Ecto neural progenitor cell (in vitro differentiated cells): ENCODE measurements at places on chromosomes 4 and X.
A peak's percentile ranks its signal among the peaks of the same experiment; 100 is the strongest.

GRCh38 chrX:150570512-150570911 is 2.1 kb downstream of the MTM1 start:
- DNase-seq = no peak

GRCh38 chr4:156177941-156178340 is 224.3 kb upstream of the CTSO start:
- DNase-seq = no peak

DNA sequence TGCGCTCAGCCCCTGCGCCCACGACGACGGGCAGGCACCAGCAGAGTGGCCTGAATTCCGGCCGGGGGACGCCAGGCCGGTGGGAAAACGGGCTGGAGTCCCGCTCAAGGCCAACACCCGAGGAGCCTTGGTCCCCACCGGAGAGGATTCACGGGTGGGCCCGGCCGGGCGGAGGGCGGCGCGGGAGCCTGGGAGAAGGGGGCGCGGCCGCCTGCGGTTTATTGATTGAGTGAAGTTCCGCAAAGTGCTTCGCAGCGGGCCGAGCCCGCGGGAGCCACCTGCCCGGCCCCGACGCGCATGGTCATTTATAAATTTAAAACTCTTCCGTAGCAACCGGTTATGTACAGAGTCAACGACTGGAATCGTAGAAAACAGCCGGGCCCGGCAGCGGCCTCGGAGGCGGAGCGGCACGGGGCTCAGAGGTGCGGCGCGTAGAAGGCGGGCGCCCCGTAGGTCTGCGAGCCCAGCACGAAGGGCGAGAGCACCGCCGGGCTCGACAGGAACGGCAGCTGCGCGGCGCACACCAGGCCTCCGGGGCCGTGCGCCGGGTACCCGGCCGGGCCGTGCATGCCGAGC is 3.6 kb downstream of the NKX1-1 start:
- DNase-seq = peak; percentile 43

DNA sequence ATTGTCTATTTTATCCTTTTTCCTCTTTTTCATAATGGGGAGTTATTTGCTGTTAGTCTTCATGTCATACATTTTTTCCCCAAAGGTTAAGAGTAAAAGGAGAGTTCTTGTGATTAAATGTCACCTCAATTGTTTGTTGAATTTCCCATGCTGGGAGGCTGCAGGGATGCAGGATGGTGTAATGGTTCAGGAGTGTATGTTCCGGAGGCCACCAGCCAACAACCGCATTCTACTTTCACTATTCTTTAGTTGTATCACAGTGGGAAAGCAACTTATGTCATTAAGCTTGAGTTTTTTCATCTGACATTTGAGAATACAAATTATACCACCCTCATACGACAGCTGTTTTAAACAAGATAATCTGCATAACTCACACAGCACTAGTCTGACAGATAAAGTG is 15.4 kb downstream of the AFP start:
- DNase-seq = no peak

- peak; percentile 81 for DNase-seq
Measured at GRCh38 chr4:52751487-52751911, 274 bp upstream of the ERVMER34-1 start.

DNA sequence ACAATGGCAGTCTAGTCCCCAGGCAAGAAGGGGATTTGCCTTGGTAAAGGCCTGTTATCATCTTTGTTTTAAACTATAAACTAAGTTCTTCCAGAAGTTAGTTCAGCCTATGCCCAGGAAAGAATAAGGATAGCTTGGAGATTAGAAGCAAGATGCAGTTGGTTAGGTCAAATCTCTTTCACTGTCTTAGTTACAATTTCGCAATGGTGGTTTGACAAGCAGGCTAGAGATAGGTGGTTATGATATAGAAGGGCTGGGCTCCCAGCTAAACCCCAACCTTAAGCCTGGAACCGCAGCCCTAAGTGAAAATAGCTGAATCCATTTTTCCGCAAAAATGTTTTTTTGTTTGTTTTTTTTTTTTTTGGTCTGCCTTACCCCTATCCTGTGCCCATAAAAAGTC is 41.8 kb upstream of the NEIL3 start:
- DNase-seq = no peak

DNA sequence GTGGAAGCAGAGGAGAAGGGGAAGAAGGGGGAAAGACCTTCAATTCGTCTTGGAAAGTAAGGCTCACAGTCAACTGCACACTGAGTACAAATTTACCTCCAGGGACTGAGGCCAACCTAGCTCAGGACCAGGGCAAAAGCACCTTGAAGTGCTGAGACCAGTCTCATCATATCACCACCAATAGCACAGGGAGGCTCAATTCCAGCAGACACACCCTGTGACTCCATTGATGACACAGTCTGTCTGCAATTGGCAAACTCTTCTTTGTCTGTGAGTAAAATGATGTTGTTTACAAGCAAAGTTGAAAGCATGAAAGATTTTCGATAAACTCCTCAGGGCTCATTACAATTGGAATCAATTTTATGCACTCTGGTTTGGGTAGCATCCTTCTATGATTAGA is 32.3 kb downstream of the TRIML1 start:
- no peak for DNase-seq

DNA sequence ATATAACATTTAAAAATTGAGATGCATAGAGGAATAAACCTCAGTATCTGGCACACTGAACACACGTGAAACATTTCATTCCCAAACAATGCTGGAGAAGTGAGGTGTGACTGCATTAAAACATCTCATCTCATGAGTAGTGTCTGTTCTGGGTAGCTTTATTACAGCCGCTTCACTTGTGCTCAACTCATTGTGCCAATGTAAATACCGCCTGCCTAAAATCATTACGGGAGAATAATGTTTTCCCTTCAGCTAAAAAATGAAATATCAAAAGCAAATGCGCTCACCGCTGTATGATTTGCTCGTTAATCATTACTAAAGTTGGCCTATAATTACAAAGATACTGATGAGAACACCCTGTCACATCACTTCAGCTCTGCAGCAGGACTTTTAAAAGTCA is 110.2 kb upstream of the PRPS2 start:
- DNase-seq = no peak

- no peak for DNase-seq
Measured at GRCh38 chrX:53236025-53236679, 11.1 kb upstream of the KDM5C start.

- DNase-seq = peak; percentile 82
Measured at GRCh38 chr4:51843309-51844152, 578 bp downstream of the DCUN1D4 start.

GRCh38 chr4:152578670-152579069 is 42.8 kb upstream of the FBXW7 start:
- no peak for DNase-seq

GRCh38 chrX:144732588-144732987 is 514.7 kb upstream of the SPANXN1 start:
- DNase-seq = no peak

DNA sequence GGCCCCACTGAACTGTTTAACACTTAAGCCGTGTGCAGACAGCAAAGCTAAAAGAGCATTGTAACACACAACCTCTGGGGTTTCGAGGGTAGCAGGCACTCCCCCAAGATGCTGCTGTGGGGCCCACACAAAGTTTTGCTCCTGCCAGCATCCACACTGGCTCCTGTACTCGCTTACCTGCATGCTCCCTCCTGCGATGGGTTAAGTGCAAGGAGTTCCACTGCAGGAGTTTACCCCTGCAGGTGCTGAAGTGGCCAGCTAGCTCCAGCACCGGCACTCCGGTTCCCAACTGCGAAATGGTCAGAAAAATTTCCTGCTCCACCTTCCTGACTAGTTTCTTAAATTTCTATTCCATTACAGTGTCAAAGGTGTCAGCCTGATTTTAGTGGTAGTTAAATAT is 443.5 kb downstream of the PCDH10 start:
- DNase-seq = no peak

DNA sequence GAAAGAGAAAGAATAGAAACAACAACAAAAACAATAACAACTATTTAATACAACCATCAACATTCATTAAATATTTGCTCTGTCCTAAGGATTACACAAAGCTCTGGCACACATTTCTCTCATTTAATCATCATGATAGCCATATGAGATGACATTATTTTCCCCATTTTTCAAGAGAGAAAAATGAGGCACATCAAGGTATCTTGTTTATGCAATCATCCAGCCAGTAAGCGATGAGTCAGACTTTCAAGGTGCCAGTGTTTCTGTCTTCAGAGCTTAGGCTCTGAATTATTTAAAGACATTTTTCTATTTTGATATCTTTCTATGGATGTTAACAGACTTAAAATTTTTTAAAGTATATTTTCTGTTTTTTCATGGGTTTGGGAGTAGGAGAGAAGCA is 541.8 kb upstream of the SMIM31 start:
- no peak for DNase-seq

- DNase-seq = no peak
Measured at GRCh38 chr4:40525752-40526598, 103.7 kb downstream of the RBM47 start.

- no peak for DNase-seq
Measured at GRCh38 chr4:163384434-163384833, 40.7 kb downstream of the NPY5R start.

DNA sequence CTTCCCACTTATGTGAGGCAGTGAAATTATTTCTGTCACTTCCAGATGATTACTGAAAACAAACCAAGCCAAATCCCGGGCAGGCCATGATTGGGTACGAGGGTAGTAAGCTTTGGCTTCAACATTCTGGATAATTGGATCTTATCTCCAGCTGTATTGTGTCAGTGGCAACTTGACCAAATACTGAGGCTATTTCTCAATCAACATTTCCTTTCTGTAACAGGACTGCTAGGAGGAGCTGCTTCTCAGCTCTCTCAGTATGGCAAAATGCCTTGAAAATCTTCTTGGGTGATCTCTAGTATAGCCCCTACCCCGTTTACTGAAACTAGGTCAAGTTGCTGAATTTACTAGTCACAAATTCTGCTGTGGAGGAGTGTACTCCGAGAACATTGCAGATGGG is 169.3 kb upstream of the FRMPD4 start:
- DNase-seq = no peak
